Activated CD4-positive, alpha-beta T cell treated with anti-CD3 and anti-CD28 coated beads, Interleukin-2, amount 50 U/mL, for 16 hours (primary cell): ENCODE measurements at places on chromosomes 7 and 10.

DNA sequence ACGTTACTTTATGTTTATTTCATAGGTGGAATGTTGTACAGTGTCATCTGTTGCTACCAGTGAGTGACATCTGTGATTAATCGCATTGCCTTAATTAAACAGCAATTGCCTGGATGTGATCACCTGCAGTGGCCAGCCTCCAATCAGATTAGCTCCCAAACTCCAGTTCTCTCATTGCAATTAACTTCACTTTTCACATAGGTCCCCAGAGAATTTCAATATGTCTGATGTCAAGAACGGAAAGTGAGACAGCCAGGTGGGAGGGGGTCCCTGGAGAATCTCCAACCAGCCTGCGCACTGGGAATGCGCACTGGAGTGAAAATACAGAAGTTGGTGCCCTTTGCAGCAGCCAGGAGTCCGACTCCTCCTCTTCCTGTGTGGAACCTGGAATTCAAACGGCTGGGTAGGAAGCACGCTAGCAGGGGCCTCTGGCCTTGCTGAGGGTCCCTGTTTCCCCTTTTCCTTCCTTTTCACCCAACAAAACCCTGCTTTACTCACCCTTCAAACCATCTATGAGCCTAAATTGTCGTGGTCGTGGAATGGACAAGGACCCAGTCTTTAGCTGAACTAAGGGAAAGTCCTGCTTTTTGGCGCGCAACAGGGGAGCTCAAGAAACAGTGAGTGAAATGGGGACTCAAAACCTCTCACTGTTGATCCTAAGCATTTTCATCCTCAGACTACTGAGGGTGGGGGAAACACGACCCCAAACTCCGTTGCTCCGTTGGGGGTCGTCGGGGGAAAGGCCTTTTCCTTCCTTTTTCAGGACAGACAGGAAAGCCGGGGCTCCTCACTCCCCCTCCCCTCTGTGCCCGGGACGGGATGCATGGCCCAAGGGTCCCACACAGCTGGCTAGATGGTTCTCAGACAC lies 1355.5 kb upstream of the LRRTM3 start:
- no peak for DNase-seq

DNA sequence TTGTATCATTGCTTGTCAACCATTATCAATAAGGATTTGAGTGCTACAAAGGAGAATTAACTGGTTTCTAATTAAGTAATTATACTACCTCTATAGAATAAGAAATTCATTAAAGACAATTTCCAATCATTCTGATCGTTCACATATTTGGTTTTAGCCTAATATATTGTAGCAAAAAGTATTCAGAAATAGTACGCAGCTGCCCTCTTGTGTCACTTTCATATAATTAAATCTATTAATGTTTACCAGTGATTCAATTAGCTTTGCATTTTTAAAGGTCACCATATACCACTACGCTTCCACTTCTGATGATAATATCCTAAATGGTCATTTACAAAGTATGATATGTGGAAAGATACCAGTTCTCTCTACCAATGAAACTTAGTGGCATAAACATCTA lies 128.3 kb downstream of the NEBL start:
- DNase-seq: no peak

DNA sequence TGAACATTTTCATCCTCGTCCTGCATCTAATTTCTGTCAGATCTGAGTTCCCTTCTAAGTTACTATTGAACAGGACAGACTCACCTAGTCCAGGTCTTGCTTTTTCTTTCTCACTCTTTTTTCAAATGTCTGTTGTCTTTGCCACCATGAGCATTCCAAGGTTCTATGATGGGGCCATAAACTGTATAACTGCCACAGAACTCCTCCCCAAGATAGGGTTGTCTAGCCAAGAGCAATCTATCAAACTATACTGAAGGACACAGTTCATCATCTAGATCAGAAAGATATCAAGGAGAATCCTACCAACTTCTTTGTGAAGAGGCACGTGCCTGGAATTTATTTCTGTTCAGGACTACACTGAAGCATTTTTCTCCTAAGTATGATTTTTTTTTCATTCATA lies 50.1 kb upstream of the FEZF1 start:
- no peak for DNase-seq

GRCh38 chr7:157678501-157678900 lies 341.7 kb downstream of the DNAJB6 start:
- DNase-seq: no peak

DNA sequence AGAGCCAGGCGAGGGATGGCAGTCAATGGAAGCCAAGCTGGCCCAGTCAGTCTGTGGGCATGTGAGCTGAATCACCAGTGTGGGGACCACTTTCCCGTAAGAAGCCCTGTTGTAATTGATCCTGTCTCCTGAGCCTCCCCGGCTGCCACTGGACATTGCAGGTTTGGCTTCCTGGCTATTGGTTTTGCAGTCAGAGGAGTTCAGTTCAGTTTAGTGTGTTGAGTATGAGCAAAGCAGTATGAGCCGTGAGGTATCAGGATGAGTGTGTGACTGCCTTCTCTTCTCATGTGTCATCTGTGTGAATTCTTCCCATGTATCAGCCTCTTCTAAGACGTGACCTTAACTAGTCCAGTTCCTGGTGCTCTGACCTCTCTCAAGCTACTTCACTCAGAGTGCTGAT lies 227.4 kb downstream of the PRKG1 start:
- no peak for DNase-seq

DNA sequence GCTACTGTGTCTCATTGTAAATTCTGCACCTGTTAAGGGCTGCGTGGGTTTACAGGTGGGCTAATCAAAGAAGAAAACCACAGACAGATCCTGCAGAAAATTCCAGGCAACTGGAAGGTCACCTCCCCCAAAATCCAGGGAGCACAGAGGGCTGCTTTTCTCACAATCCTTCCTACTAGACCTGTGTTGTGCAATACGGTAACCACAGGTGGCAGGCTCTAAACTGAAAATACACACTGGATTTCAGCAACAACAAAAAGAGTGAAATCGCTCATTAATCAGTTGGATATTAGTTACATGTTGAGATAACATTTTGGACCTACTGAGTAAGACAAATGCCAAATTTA lies 83.2 kb downstream of the SLC16A9 start:
- no peak for DNase-seq

DNA sequence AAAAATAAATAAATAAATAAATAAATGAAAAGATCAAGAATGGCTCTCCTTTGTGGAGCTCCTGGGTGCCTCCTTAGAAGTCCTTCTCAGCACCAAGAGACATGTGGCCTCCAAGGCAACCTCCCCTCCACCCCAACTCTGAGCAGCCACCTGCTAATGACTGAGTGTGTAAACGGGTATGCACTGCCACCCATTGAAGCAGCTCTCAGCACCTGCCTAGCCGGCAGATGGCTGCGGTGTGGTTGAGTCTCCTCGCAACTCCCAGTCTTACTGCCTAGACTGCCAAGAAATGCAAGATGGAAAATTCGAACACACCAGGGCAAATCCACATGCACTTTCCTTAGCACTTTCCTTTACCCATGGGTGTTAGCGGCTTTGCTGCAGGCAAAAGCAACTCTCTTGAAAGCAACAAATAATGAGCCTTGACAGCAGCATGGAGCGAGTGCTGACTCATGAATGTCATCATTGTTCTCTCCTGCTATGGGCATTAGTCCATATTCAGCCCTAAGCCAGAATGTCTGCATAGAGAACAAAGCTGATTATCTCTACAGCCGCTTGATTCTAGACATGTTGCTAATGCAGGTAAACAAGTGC lies 913.9 kb upstream of the AUTS2 start:
- no peak for DNase-seq

DNA sequence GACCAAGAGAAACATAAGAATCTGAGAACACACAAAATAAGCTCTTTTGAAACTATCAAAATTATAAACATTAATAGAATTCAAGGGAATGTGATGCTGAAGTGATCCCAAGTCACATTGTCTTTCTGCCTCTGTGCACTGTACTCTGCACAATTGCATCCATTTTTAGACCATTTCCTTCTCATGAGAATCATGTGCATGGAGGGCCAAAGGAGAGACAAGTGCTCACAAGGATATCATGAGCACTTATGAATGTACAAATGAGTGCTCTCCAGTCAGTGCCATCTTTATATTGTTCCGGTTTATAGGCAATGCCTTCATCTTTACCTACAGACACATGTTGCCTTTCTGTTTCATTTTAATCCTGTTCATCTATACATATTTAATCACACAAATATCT lies 36.9 kb downstream of the MET start:
- no peak for DNase-seq

GRCh38 chr10:117875793-117876192 lies 170.9 kb downstream of the RAB11FIP2 start:
- DNase-seq: no peak

GRCh38 chr10:59984415-59984814 lies 78.1 kb upstream of the CCDC6 start:
- DNase-seq: no peak

GRCh38 chr7:41702635-41703371 lies at the start of gene INHBA:
TSS of gene INHBA (minus strand) at chr7:41703090. CDS start at chr7:41700374, 2,716 bp downstream.
- DNase-seq: no peak

GRCh38 chr7:30422922-30423321 lies 55.7 kb downstream of the NOD1 start:
- DNase-seq: no peak

DNA sequence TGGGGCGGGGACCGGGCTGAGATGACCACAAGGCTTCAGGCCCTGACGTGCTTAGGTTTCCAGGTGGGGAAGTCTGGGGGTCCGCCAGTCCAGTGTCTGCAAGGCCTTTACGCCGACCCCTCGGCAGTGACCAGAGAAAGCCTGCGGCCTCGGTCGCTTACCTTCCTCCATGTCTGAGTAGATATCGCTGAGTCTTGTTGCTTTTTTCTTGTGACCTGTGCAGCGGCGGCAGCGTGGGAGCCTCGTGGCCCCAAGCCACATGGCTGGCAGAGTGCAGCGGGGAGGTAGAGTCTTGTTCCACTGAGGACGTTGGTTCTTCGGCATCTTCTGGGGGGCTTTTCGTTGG lies 329 bp downstream of the NOLC1 start:
- peak; percentile 44 for DNase-seq
